BJ (cell line): ENCODE measurements at places on chromosomes 2 and 18. TPM values are rescaled to one million over a fixed set of nuclear protein-coding genes. Genes with fewer than 3 reads are reported as not detected.
A peak's percentile ranks its signal among the peaks of the same experiment; 100 is the strongest.

GRCh38 chr2:49840428-49840975, 686.2 kb upstream of the FSHR start:
- no peak for DNase-seq

TFPI gene
- polyA plus RNA-seq: 10.9 and 28.2 TPM in 2 replicates

DNA sequence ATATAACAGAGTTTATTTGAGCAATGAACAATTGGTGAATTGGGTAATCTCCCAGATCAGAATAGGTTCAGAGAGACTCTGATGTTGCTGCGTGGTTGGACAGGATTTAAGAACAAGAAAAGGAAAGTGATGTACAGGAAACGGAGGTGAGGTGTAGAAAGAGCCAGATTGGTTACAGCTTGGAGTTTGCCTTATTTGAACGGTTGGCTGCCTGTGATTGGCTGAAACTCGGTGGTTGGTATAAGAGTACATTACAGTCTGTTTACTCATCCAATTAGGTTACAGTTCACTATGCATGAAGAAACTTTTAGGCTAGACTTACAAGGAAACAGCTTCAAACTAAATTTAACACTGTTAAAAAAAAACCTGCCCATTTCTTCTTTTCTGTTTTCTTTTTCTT, 68.0 kb upstream of the CABLES1 start:
- DNase-seq: no peak

- DNase-seq: no peak
Measured at GRCh38 chr2:215283221-215283620, 28.6 kb upstream of the ATIC start.

GREB1L gene
- polyA plus RNA-seq: 2.7 TPM in 2 replicates

- no peak for DNase-seq
Measured at GRCh38 chr2:28199995-28200679, 192.5 kb upstream of the FOSL2 start.

KLHL14 gene
- polyA plus RNA-seq: not detected in 2 replicates

GPR45 gene
- polyA plus RNA-seq: not detected in 2 replicates

- no peak for DNase-seq
Measured at GRCh38 chr2:196750291-196750923, 49.1 kb downstream of the GTF3C3 start.

- peak; percentile 52 for DNase-seq
Measured at GRCh38 chr2:223598994-223599639, 3.0 kb downstream of the SCG2 start.

GRCh38 chr2:172101821-172102390, 794 bp downstream of the DLX2 start:
- DNase-seq: no peak

ZNF396 gene
- 0.60 and 0.86 TPM in 2 replicates for polyA plus RNA-seq

DNA sequence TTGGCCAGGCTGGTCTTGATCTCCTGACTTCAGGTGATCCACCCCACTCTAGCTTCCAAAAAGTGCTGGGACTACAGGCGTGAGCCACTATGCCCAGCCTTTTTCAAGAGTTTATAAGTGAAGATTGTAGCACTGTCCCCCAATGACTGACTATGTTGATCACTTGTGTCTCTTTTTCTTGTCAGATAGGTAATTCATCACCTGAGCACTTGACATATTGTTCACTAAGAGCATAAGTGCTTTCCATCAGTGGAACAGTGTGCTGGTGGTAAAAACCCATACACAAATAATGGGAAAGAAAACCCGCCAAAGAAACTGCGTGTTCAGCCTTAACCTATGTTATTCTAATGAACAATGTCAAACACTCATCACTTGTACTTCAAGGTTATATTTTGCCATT, 414.4 kb upstream of the CDH7 start:
- DNase-seq: no peak

- DNase-seq: peak; percentile 100
Measured at GRCh38 chr2:47198985-47199451, 43.9 kb upstream of the STPG4 start.

- no peak for DNase-seq
Measured at GRCh38 chr2:3839476-3839875, 136.1 kb downstream of the DCDC2C start.

- no peak for DNase-seq
Measured at GRCh38 chr18:31497404-31497835, 557 bp upstream of the DSG2 start.

TFCP2L1 gene
- polyA plus RNA-seq: 0.01 and 0.05 TPM in 2 replicates

NCKAP5 gene
- polyA plus RNA-seq: 2.1 and 2.5 TPM in 2 replicates

GRCh38 chr2:173217116-173217840, 137.4 kb upstream of the CDCA7 start:
- DNase-seq: no peak

RGPD4 gene
- polyA plus RNA-seq: 0.04 TPM in 1 of 2 replicates, not detected in the other

DNA sequence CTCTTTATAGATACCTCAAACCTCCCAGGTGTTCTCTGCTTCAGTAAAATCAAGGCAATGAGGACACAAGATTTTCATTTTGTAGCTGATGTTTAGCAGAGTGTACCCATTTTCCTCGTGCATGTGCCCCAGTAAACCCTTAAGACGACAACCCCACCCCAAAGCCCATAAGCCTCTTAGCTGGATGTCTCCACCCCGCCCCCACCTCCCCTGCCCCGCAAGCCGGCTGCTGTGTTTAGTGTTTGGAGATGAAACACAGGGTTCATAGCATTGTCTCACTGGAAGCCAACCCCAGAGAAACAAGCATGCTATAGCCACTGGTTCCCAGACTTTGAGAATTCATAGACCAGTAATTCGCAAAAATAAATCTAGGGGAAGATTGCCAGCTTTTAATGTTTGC, 5.8 kb upstream of the SAG start:
- DNase-seq: no peak

DNA sequence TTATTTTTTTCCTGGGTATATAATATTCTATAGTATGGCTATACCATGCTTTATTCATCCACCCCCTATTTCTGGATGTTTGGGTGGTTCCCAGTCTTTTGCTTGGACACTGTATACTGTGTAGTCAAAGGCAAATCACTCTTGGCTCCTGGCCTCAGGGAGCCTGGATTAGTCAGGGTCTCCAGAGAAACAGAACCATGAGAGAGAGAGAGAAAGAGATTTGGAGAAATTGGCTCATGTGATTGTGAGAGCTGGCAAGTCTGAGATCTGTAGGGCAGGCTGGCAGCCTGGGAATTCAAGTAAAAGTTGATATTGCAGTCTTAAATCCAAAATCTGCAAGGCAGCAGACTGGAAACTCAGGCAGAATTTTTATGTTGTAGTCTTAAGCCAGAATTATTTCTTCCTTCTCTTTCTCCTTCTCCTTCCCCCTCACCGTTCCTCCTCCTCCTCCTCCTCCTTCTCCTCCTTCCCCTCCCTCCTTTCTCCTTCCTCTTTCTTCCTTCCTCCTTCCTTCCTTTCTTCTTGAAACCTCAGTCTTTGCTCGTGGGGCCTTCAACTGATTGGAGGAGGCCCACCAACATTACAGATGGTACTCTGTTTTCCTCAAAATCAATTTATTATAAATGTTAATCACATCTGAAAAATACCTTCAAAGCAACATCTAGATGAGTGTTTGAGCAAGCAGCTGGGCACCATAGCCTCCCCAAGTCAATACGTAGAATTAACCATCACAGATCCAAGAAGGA, 33.0 kb downstream of the CTIF start:
- DNase-seq: no peak

DNA sequence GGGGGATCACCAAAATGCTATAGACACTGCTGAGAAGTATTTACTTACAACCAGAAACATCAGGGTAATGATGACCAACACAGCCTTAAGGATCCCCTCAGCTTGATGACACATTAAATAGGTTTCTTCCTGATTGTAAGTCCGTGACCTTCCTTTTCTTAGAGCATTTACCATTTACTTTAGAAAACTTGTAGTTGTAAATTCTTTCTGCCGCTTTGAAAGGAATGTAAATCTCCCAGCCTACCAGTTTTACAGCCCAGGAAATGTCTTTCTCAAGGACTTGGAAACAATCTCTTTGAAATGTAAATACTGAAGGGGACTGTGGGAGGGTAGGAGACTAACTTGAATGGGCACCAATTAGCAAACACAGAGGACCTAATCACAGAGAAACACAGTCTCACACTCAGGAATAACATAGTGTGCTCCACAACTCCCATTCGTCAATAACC, 278.6 kb downstream of the DSC3 start:
- DNase-seq: no peak

PKDCC gene
- polyA plus RNA-seq: 3.0 and 6.6 TPM in 2 replicates

DOK6 gene
- polyA plus RNA-seq: 0.26 and 0.55 TPM in 2 replicates

DNA sequence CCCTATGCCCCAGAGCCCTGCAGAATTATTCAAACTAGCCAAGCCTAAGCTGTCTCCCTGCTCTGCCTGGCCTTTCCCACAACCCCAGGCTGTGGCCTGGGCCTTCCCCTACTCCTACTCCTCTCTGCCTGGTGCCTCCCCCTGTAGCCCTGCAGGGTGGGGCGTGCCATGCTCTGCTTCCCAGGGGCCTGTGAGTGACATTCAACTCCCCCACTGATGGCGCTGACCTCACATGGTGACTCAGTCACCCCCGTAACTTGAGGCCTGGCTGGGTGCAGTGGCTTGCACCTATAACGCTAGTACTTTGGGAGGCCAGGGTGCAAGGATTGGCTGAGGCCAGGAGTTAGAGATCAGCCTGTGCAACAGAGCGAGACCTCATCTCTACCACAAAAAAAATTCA, 60.6 kb downstream of the KIF1A start:
- DNase-seq: no peak

AGXT gene
- not detected in 2 replicates for polyA plus RNA-seq

TET3 gene
- 2.1 and 2.6 TPM in 2 replicates for polyA plus RNA-seq

DNA sequence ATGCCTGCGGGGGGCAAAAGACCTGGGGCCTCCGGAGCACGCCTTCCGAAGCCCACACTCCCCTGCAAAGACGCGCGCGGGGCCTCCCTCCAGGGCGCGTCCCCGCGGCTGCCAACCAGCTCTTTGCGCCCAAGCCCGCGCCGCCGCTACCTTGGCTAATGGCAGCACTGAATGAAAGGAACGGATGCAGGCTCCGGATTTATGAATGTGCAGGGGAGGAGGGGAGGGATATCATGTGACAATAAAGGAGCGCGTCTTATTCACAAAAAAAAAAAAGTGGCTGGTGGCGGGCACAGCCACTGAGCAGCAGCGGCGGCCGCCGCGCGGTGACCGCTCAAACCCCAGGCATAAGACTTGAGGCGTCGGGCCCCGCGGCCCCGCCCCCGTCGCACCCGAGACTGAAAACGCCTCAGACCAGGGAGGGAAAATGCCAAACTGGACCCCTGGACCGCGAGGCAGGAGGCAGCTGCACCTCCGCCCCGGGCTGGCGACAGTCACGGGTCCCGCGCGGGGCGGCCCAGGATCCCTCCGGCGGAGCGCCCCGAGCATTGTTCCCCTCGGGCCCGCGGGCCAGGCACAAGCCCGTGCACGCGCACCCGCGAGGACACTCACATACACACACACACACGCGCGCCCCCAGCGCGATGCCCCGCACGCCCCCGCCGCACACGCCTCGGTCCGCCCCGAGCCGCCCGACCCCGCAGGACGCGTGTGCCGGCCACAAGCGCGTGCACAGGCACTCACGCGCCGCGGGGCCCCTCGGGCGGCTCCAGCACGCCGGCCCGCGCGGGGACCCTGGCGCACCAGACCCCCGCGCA, 1.6 kb downstream of the SPRED2 start:
- no peak for DNase-seq

CABLES1 gene
- 4.3 and 5.4 TPM in 2 replicates for polyA plus RNA-seq

GRCh38 chr2:46036929-46037328, 260.3 kb upstream of the EPAS1 start:
- DNase-seq: peak; percentile 95

DNA sequence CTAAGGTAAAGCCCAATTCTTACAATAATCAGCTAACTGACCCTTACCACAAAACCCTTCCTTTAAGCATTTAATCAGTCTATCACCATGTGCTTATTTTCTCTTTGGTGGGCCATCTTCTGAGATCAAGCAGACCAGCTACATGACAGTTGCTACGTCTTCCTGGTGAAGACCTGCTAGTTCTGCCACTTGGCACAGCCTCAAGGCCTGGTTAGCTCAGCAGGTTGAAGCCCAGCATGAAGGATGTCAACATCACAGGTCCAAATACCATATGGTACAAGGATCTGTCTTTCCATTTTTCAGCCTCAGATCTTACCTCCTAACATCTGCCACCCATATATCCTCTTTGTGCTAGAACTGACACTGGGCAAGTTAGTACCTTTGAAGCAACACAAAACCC, 636.9 kb downstream of the LRP1B start:
- no peak for DNase-seq

ZBTB7C gene
- not detected in 2 replicates for polyA plus RNA-seq

DNA sequence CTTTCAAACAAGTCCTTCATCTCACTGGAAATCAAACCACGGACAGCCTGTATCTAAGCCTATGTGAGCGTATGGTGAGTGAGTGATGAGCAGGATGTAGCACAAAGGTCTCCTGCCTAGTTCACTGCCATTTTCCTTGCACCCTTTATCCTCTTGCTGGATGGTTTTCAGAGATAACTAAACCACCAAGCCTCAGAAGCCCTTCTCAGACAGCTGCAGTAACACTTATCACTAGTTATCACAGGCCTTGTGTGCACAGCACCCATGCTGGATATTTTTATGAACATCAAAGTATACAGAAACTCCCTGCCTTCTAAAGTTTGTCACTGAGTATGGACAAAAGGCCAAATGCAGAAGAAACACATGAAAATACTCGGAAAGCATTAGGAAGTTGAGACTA, 69.5 kb downstream of the C1D start:
- no peak for DNase-seq

APOB gene
- polyA plus RNA-seq: 0.04 TPM in 2 replicates

CRYBA2 gene
- polyA plus RNA-seq: 0.26 TPM in 1 of 2 replicates, not detected in the other

DNA sequence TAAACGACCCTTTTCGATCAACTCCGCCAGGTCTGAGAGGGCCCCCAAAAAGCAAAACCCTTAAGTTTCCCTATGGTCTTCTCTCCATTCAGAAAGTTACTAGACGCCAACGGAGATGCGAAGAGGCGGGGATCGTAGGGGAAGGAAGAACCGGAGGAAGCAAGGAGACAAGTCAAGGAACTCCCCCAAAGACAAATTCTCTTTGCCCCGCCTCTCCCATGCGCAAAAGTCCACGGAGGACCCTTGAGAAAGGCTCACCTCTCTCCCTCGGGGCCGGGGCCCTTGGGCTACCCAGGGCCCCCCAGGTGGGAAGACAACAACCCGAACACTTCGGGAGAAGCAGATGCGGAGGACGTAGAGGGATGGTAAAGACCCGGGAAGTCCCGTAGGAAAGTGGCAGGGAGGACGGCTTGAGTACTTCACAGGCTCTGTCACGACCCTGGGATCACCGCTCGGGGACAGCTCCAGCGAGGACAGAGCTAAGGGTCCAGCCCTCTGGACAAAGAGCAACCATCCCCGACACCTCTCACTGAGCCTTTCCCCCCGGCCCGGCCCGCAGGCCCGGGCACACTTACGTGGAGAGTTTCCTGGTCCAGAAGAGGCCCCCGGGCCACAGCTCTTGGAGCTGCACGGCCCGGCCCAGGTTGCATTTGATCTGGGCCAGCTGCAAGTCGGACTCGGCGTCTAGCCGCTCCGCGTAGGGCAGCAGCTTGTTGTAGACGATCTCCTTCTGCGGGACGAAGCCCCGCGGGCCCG, 647 bp downstream of the PSME4 start:
- no peak for DNase-seq

CETN1 gene
- polyA plus RNA-seq: not detected in 2 replicates
